ENCODE measurements at places on chromosomes 12 and 14.

GRCh38 chr12:79453820-79454219 lies 236.9 kb downstream of the PAWR start:
- no peak for DNase-seq

GRCh38 chr12:20127413-20127812 lies 240.9 kb upstream of the PDE3A start:
- DNase-seq = no peak

GRCh38 chr14:75258079-75258802 lies 20.4 kb upstream of the FOS start:
- no peak for DNase-seq

GRCh38 chr14:73662487-73662943 lies 17.7 kb downstream of the DNAL1 start:
- DNase-seq = peak; percentile 88

- no peak for DNase-seq
Observed at GRCh38 chr12:28591831-28592230, 401.6 kb downstream of the CCDC91 start.

DNA sequence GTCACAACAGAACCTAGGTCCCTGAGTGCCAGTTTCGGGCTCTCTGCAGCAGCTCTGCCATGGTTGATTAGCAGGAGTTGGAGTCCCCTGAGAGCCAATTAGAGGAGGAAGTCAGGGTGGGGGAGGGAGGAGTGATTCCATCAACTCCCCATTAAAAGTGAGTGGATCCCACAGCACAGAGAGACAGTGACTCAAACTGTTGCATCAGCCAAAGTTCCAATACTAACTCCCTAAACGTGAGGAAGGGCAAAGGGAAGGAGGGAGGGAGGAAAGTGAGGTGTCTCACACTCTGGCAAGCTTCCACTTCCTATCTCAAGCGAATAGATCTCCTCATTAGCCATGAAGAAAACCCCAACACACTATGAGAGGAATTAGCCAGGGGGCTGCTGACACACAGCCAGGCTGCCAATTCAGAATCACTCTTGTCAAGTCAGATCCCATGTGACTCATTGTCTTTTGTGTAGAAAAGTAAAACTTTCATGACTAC lies 23.6 kb downstream of the OR11H4 start:
- DNase-seq = peak; percentile 83

GRCh38 chr12:92208613-92209121 lies 63.0 kb upstream of the BTG1 start:
- DNase-seq = peak; percentile 42

GRCh38 chr12:51592034-51592705 lies 1.1 kb downstream of the SCN8A start:
- DNase-seq = peak; percentile 79

DNA sequence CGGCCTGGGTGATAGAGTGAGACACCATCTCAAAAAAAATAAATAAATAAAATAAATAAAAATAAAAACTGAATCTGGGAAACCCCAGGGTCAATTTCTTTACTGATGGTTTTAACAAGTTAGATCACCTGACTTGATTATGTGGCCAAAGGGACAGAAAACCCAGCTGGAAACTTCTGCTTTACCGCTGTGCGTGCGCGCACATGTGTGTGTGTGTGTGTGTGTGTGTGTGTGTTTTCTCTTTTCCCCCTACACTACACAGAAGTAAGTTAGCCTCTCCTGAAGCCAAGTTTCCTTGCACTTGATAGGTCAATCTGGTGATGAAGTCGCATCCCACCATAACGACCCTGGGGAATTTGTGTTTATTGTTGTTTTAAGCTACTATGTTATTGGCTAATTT lies 105.3 kb upstream of the AMN1 start:
- no peak for DNase-seq

- no peak for DNase-seq
Observed at GRCh38 chr14:105830171-105830570, 303.8 kb downstream of the TMEM121 start.

- DNase-seq = no peak
Observed at GRCh38 chr14:51382506-51382905, 142.5 kb downstream of the TMX1 start.

GRCh38 chr14:29463727-29464395 lies 463.8 kb downstream of the PRKD1 start:
- DNase-seq = no peak

DNA sequence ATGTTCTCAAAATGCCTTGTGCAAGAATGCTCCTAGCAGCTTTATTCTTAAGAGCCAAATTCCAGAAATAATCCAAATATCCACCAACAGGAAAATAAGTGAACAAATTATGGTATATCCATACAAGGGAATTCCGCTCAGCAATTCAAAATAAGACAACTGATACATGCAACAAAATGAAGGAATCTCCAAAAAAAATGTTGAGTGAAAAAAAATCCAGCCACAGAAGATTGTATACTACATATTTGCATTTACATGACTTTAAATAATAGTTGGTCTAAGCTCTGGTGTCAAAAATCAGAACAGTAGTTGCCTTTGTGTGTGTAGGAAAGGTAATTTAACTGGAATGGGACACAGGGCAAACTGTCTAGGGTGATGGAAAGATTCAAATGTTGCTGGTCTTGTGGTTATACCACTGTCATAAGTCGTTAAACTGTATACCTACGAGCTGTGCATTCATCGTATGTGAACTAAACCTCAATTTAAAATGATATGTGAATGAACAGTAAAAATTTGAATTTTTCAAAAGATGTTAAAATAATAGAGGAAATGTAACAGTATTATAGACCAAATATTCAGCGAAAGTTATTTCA lies 3.2 kb downstream of the CD69 start:
- DNase-seq = no peak

GRCh38 chr14:63228217-63228616 lies 24.0 kb downstream of the RHOJ start:
- no peak for DNase-seq

GRCh38 chr12:117890137-117890536 lies 78.7 kb downstream of the KSR2 start:
- DNase-seq = no peak

GRCh38 chr14:86521031-86521730 lies 991.2 kb downstream of the FLRT2 start:
- no peak for DNase-seq

- no peak for DNase-seq
Observed at GRCh38 chr14:38910092-38910491, 192.9 kb downstream of the SEC23A start.

GRCh38 chr12:12823811-12824210 lies 10.7 kb downstream of the DDX47 start:
- peak; percentile 79 for DNase-seq

DNA sequence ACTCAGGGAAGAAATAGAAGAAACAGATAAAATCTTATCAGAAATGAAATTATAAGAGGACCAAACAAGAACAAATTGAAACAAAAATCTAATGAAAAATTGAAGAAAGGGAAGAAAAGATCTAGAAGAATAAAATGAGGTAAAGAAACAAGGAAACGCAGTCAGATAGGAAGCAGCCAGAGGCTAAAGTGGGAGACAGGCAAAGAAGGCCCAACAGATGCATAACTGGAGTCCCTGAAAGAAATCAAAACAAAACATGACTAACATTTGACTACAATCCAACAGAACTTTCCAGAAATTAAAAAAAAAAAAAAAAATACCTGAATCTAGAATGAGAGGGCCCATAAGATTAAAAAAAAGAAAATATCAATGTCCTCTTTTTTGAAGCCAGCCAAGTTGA lies 65.6 kb downstream of the AMN start:
- no peak for DNase-seq

DNA sequence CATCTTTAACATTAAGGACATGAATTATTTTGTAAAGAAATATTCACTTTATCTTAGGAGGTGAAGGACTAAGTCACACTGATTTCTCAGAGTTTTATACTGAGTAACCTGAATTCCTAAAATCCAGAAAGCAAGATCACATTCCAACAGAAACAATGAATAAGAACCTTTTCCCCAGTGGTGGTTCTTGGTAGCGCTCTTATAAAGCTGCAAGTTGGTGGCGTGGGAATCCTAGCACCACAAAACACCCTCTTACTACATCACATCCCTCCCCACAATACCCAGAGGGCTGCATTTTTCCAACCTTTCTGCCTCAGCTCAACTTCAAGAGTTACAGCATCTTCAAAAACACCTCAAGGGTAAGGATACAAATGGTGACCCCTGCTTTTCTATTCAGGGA lies 44.0 kb upstream of the SMUG1 start:
- no peak for DNase-seq

GRCh38 chr12:92036771-92037453 lies 108.7 kb downstream of the BTG1 start:
- peak; percentile 63 for DNase-seq

DNA sequence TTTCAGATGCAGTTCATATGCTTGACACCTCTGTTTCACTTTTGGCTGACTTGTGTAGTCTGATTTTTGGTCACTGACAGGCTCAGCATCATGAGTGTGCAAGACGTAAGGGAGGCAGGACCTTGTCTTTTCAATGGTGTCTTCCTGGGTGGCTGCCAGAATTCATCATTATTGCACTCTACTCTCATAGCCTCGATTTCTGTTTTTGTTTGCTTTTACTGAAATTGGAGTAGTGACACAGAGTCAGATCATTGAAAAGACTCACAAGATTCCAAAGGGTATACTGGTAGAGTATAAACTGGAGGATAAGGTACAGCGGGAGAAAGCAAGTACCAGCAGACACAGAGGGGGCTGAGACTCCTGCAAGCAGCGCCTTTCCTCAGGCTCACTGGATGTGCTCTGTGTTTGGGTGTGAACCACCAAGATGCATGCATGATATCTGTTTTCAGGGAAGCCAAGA lies 126.3 kb upstream of the FGD4 start:
- DNase-seq = no peak

- peak; percentile 11 for DNase-seq
Observed at GRCh38 chr12:39771456-39771855, 151.9 kb upstream of the ABCD2 start.

- peak; percentile 83 for DNase-seq
Observed at GRCh38 chr12:131783915-131784541, 44.2 kb upstream of the MMP17 start.

GRCh38 chr12:53462935-53463334 lies 11.0 kb downstream of the PCBP2 start:
- no peak for DNase-seq

DNA sequence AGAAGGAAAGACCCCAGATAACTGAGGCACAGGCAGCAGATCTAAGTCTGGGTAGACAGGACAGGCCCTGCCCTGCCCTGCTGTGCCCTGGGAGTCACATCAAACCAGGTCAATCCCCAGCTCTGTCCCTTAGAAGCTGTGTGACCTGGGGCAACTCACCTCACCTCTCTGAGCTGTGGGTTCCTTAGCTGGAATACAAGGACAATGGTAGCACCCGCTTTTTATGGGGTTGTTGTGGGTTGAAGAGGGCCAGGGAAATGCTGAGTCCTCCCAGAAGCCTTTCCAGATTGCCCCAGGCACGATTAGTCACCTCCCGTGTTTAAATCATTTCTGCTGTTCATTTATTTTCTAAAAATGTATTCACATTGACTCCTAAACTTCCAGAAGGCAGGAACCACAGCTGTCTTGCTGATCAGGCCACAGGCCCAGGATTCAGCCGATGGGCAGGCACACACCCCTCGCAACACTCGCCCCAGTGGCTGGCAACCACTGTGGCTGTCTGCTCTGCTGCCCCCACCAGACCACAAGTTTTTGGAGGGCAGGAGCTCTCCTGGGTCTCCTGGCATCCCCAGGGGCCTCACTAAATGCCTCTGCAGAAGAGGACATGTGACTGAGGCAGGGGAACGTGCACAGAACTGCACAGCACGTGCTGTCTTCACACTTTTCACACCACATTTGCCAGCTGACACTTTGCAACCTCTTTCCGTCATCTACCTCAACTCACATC lies 3.0 kb downstream of the SELPLG start:
- peak; percentile 82 for DNase-seq

DNA sequence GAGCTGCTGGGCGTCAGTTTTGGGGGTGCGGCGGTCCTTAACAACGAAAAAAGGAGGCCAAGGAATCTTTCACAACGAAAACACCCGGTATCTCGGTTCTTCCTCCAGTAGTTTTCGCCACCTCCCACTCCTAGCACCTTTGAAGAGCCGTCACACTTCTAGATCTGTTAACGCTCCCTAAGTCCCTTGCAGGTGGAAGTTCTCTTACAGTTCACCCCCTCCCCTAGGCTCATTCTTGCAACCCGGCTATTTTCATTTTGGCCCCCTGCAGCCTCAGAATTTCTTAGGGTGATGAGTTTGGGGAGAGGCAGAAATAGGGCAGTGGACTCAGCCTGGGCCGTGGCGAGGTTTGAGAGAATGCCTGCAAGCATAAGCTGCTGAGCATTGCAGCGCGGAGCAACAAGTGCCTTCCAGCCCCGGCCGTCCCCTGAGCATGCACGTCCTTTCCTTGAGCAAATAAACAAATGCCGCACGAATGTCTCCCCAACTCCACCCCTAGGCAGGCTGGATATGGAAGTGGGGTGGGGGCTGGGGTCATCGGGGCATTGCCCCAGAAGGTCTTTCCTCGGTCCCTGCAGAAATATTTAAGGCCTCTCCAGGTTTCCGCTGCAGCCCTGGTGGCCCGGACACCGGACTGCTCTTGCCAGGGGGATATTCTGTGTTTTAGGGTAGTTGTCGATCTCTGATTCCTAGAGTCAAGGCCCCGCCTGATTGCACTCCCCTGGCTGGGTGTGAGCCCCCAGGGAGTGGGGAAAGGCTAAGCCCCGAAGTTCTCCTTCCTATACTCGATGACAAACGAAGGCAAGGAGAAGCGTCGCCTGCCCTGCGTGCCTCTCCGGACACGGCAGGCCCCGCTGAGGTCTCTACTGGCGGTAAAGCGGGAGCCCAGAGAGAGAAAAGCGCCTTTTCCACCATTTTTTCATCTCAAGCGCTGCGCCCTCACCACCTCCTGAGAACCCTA lies 1.6 kb downstream of the RFX4 start:
- DNase-seq = no peak

- no peak for DNase-seq
Observed at GRCh38 chr12:15268309-15268708, 47.1 kb upstream of the RERG start.

- DNase-seq = peak; percentile 38
Observed at GRCh38 chr14:100376751-100377171, 53.6 kb downstream of the SLC25A47 start.

GRCh38 chr12:76883151-76883550 lies 4.3 kb upstream of the CSRP2 start:
- DNase-seq = peak; percentile 82

DNA sequence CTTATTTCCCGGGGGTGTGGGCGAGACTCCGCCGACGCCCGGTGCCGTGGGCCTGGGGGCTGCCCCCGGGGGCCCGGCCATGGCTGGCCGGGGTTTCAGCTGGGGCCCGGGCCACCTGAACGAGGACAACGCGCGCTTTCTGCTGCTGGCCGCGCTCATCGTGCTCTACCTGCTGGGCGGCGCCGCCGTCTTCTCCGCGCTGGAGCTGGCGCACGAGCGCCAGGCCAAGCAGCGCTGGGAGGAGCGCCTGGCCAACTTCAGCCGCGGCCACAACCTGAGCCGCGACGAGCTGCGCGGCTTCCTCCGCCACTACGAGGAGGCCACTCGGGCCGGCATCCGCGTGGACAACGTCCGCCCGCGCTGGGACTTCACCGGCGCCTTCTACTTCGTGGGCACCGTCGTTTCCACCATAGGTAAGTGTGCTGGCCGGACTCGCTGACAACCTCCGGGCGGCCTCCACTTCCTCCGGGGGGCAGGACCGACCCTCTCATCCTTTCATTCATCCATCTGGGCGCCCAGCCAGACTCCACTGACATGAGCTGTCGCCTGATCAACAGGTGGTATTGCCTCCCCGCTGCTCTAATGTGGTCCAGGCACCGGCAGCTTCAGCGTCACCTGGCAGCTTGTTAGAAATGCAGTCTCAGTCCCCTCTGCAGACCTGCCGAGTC lies 467 bp downstream of the KCNK13 start:
- no peak for DNase-seq

- DNase-seq = no peak
Observed at GRCh38 chr14:29668201-29668600, 259.4 kb downstream of the PRKD1 start.

- no peak for DNase-seq
Observed at GRCh38 chr14:37587131-37587803, 7.8 kb downstream of the FOXA1 start.

Measured in NCI-H226 (cell line).